ENCODE measurements at places on chromosomes 5 and 9.

DNA sequence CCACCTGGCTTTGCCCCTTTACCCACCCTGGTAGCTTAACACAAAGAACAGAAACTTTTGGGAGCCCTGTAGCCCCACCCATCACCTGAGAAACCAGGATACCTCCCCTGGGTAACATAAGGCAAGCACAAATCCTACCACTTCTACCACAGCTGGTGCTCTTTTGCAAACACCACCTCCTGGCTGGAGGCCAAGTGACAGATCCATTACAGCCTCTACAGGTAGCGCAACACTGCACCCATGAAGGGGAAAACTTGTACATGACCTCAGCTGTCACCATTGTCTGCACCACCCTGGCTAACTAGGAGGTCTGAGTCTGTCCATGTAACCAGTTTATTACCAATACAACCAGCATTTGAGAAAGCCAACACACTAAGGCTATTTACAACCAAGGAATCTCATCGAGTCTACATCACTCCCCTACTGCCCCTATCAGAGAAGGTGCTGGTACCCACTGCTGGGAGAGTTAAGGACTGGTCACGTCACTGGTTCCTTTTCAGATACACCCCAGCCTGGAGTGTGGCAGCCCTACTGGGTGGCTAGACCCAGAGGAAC, 128.6 kb downstream of the PJA2 start:
- DNase-seq = no peak

DNA sequence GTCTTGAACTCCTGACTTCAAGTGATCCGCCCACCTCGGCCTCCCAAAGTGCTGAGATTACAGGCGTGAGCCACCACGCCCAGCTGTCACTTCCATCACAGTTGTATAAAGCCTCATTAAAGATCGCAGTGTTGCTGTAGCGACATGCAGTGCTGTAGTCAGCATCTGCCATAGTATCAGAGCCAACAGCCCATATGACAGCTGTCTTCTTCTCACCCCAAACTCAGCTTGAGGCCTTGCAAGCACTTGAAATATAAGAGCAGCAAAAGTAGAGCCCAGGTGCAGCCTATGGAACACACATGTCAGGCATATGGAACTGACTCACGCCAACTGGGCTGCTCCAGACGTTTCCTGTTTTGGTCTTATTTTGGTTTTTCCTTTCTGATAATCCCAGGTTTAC, 167.8 kb downstream of the TRIO start:
- DNase-seq = no peak

DNA sequence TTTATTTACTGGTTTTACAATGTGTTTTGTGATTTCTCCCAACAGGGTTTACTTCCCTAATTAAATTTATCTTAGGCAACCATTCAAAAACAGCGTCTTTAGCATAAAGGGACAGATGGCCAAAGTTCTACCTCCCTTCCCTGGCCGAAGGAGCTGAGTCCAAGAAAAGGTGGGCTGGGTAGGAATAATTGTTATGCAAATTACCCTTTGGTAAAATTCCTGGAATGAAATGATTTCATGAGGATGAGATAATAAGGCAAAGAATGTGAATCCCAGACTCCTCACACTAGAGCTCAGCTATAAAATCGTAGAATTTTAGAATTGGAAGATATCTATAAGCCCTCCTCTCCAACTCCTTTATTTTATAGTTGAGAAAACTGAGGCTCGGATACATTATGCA, 119.6 kb downstream of the SGCD start:
- no peak for DNase-seq

DNA sequence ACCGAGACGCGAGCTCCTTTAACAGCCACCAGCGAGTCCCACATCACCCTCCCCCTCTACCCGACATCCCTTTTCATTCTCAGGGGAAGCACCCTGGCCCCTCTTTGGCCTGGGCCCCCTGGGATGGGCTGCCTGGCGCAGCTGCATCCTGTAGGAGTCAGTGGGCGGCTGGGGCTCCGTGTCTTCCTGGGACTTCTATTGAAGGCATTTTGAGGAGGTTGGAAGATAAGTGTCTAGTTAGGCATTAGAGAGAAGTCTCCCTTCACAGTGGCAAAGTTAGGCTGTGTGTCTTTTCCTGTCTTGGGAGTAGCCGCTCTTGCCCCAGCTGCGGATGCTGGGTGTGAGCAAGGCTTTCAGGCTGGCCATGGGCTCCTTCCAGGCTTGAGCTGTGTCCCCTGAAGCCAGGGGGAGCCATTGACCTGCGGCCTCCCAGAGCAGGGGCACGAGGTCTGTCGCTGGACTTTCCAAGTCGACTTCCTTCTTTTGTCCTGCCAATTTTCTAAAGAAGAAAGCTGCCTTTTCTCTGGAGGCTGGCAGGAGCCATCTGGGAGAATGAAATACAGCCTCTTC, 18.6 kb upstream of the NKD2 start:
- DNase-seq = no peak

GRCh38 chr5:96903300-96903699, 27.0 kb downstream of the ERAP2 start:
- no peak for DNase-seq

DNA sequence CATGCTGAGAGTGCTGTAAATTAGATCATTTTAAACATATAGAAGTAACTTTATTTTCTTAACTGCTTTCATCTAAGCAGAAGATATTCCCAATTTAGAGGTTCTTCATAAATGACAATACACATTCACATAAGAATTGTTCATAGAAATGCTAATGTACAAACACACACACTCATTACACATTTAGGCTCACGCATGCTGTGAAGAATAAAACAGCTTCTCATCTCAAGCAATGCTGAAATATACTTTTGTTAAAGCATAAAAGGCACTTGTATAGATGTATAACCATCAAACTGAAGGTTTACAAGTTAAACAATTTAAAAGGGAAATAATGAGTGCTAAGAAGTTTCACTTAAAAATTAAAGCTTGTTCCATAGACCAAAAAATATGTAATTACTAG, 18.1 kb upstream of the FTMT start:
- no peak for DNase-seq

All from stimulated activated CD8-positive, alpha-beta memory T cell treated with anti-CD3 and anti-CD28 coated beads, Interleukin-7, amount 100 ng/mL, for 1 hour (primary cell).